ENCODE measurements at places on chromosomes 16 and 17. TPM values are rescaled to one million over a fixed set of nuclear protein-coding genes. Genes with fewer than 3 reads are reported as not detected.

GRCh38 chr17:80667462-80668277 lies 123.0 kb downstream of the RPTOR start:
- DNase-seq: no peak

- DNase-seq: no peak
These were observed 10.0 kb downstream of the HS3ST6 start for GRCh38 chr16:1908184-1908583.

GRCh38 chr17:28953444-28954118 lies 2.3 kb upstream of the PHF12 start:
- peak; percentile 44 for DNase-seq

DNA sequence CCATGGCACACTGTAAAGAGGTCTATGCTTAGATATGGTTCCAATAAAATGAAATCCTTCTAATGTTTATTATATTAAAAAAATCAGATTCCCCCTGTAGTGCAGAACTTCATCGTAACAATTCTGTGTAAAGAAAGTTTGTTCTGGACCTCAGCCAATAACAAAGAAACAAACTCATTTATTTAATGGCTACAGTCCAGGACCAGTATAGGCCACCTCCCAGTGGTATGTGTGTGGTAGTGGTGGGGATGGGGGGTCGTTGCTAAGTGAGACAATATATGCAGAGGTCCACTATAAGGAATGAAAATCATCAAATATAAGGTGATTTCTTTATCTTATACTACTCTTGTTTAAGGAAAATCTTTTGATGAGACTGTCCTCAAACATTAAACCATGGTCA lies 136.4 kb downstream of the CDK5R1 start:
- DNase-seq: no peak

DNA sequence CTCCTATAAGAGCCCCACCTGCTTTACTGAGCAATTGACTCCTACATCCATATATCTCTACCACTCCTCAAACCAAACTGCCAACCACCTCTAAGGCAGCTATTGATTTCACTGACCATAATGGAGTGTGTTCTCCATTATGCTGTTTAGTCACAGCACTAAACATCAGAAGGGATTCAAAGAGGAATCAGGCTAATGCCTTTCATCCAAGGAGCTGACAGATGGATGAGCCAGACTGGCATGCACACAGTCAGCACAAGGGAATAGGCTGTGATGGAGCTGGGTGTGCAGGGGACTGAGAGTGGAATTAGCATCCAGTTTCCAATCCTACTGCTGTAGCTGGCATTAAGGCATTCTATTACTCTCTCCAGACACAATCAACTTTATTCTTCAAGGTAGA lies 88.7 kb upstream of the CCL2 start:
- no peak for DNase-seq

The MT1G gene
- not detected for total RNA-seq

- DNase-seq: no peak
These were observed 50.9 kb upstream of the CDC42EP4 start for GRCh38 chr17:73362697-73363096.

The NUDT7 gene
- total RNA-seq: 1.8 TPM

GRCh38 chr17:4560837-4561256 lies 470 bp upstream of the GGT6 start:
- DNase-seq: no peak

The CETP gene
- total RNA-seq: not detected

DNA sequence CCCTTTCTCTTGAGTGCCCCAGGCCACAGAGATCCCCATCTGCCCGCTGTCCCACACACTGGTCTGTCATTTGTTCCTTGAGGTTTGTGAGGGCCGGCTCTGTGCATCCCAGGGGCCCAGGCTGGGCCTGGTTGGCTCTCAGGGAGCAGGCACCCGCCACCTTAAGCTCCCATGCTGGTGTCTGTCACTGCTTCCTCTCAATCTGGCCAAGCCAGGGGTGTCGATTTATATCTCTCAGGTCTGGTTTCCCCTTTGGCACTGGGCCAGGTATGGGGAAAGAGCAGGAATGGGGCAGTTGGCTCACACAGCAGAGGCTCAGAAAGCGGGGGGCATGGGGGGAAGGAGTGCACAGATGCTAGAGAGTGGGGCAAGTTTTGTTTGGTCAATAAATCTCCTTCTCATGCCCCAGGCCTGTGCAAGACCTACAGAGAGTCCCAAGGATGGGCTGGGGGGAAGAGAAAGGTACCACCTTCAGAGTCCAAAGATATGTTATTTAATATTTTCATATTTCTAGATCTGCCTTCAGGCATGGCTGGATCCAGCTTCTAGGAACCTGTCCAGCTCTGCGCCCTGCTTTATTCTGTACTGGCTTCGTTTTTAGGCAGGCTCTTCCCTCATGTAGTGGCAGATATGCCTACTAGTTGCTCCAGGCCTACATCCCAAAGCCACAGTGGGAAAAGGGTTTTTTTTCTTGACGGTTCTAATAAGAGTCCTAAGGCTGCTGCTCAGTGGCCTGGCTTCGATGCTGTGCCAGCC lies 34.3 kb downstream of the IL4R start:
- DNase-seq: no peak

DNA sequence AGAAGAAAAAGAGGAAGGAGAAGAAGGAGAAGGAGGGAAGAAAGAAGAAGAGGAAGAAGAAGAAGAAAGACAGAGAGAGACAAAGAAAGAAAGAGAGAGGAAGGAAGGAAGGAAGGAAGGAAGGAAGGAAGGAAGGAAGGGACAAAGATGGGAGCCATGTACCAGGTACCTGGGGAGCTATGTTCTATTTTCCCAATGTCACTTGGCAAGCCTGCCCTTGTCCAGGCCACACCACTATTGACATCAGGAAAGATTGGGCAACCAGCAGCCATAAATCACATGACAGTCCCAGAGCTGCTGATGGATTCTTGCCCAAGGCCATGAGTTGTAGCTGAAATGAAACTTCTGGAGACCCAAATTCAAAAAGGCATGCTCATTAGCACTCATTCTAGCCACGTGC lies 2.7 kb upstream of the CES1 start:
- DNase-seq: no peak
